ENCODE measurements at places on chromosomes 7 and 10. TPM values are rescaled to one million over a fixed set of nuclear protein-coding genes. Genes with fewer than 3 reads are reported as not detected.

- H3K4me3 ChIP-seq, result no peak overlapping the region
- peaks cover 26% of the 10 kb centered on the region for H3K27me3 ChIP-seq
- H3K4me1 ChIP-seq, result peaks cover 8% of the 10 kb centered on the region
- H3K36me3 ChIP-seq, result no peaks in the 10 kb centered on the region
- no peak for DNase-seq
- H3K27ac ChIP-seq, result no peak overlapping the region
These were observed 26.9 kb upstream of the PITRM1 start for GRCh38 chr10:3199488-3199887.

GRCh38 chr7:153507885-153508284, 544.3 kb upstream of the DPP6 start:
- H3K27ac ChIP-seq, result no peak overlapping the region
- H3K36me3 ChIP-seq, result no peaks in the 10 kb centered on the region
- no peaks in the 10 kb centered on the region for H3K27me3 ChIP-seq
- no peaks in the 10 kb centered on the region for H3K4me1 ChIP-seq
- DNase-seq, result no peak

GRCh38 chr7:47241112-47242065, 340.5 kb downstream of the TNS3 start:
- H3K36me3 ChIP-seq, result no peaks in the 10 kb centered on the region
- no peak overlapping the region for H3K27ac ChIP-seq
- no peak overlapping the region for H3K4me3 ChIP-seq
- H3K4me1 ChIP-seq, result no peaks in the 10 kb centered on the region
- DNase-seq, result no peak
- H3K27me3 ChIP-seq, result peaks cover 13% of the 10 kb centered on the region

DNA sequence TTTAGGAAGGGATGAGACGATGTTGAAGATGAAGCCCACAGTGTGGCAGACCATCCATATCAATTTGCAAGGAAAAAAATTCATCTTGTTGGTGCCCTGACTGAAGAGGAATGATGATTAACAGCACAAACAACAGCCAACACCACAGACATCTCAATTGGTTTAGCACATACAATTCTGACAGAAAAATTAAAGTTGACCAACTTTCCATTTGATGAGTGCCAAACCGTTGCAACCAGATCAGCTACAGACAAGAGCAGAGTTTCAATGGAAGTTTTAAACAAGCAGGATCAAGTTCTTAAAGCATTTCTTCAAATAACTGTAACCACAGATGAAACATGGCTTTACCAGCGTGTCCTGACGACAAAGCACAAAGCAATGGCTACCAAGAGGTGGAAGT, 132.4 kb upstream of the DNAJB12 start:
- H3K4me3 ChIP-seq, result no peak overlapping the region
- H3K27ac ChIP-seq, result no peak overlapping the region
- no peak for DNase-seq
- no peaks in the 10 kb centered on the region for H3K4me1 ChIP-seq
- peaks cover 1% of the 10 kb centered on the region for H3K36me3 ChIP-seq
- no peaks in the 10 kb centered on the region for H3K27me3 ChIP-seq

DNA sequence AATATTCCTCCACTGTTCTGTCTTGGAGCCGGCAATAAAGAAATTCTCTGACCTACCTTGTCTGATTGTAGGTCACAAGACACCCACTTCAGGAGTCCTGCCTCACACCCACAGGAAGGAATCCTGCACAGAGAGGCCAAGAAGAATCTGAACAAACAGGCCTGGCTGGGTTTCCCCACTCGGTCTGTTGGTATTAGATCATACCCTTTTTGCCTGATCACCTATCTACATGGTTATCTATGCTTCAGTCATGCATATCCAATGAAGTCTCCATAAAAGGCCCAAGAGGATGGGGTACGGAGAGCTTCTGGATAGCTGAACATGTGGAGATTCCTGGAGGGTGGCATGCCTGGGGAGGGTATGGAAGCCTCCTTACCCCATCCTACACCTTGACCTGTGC, 12.3 kb downstream of the OGDH start:
- H3K27me3 ChIP-seq, result no peaks in the 10 kb centered on the region
- peak overlapping the region; percentile 20 for H3K4me3 ChIP-seq
- H3K36me3 ChIP-seq, result peaks cover 3% of the 10 kb centered on the region
- DNase-seq, result no peak

DNA sequence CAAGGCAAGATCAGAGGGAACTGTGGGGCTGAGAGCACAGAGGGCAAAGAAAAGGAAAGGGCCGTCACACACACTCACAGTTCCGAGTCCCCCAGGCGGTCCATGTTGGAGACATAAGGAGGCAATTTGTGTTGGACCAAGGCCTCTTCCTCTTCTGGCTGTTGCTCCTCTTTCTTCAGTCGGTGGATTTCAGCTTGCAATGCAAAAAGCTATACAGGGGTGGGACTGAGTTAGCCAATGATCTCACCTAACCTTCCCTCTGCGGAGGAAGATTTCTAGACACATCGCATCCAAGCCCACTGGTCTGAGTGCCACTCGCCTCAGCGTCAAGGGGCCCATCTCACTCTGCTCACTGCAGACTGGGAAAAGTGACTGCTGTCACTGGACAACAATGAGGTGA, 5.5 kb downstream of the WDR91 start:
- peaks cover 32% of the 10 kb centered on the region for H3K4me1 ChIP-seq
- H3K27ac ChIP-seq, result no peak overlapping the region
- no peak overlapping the region for H3K4me3 ChIP-seq
- DNase-seq, result no peak

- H3K4me3 ChIP-seq, result no peak overlapping the region
- H3K27ac ChIP-seq, result no peak overlapping the region
- no peak for DNase-seq
- H3K36me3 ChIP-seq, result no peaks in the 10 kb centered on the region
These were observed 38.1 kb upstream of the ANTXRL start for GRCh38 chr10:46248651-46249146.

- H3K36me3 ChIP-seq, result peaks cover 56% of the 10 kb centered on the region
- H3K4me1 ChIP-seq, result no peaks in the 10 kb centered on the region
- H3K27me3 ChIP-seq, result no peaks in the 10 kb centered on the region
- H3K27ac ChIP-seq, result no peak overlapping the region
- no peak overlapping the region for H3K4me3 ChIP-seq
- DNase-seq, result no peak
These were observed 35.6 kb downstream of the PITRM1 start for GRCh38 chr10:3136763-3137611.

DNA sequence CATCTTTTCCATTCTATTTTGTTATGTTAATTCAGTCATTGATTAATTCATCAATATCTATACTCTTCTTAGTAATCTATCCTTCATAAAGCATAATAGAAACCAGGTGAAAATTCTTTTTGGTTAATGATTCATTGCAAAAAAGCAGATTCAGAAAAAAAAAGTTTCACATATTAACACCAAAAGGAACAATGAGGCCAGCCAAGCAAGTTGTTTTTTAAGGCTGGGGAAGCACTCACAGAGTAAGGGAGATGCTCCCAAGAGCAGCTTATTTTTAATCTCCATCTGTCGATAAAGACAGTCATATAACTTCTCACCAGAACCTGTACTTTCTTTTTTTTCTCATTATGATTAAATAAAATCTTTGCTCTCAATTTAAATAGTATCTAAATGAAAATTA, 95.8 kb downstream of the CACNA2D1 start:
- H3K27ac ChIP-seq, result no peak overlapping the region
- no peaks in the 10 kb centered on the region for H3K27me3 ChIP-seq
- H3K36me3 ChIP-seq, result no peaks in the 10 kb centered on the region
- H3K4me3 ChIP-seq, result no peak overlapping the region

- no peaks in the 10 kb centered on the region for H3K27me3 ChIP-seq
- no peak overlapping the region for H3K27ac ChIP-seq
- DNase-seq, result no peak
These were observed 96.1 kb downstream of the PIP4K2A start for GRCh38 chr10:22618078-22618785.

DNA sequence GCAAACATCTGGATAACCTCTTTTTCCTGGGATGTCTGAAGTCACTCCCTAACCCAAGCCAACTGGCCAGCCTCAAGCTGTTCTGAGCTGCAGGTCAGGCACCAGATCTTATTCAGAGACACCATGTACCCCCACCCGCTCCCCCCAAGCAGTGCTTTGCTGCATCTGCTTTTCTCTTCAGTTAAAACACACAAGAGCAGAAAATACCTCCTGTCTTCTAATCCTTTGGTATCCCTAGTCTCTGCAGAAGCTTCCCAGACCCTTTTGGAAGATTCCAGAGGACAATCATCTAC, 3.0 kb downstream of the ZNF488 start:
- H3K27me3 ChIP-seq, result peaks cover 4% of the 10 kb centered on the region
- no peak overlapping the region for H3K27ac ChIP-seq
- H3K36me3 ChIP-seq, result no peaks in the 10 kb centered on the region

- no peaks in the 10 kb centered on the region for H3K36me3 ChIP-seq
- no peak for DNase-seq
- no peak overlapping the region for H3K4me3 ChIP-seq
- H3K4me1 ChIP-seq, result no peaks in the 10 kb centered on the region
- H3K27me3 ChIP-seq, result no peaks in the 10 kb centered on the region
These were observed 178.8 kb downstream of the TPK1 start for GRCh38 chr7:144656965-144657517.

DNA sequence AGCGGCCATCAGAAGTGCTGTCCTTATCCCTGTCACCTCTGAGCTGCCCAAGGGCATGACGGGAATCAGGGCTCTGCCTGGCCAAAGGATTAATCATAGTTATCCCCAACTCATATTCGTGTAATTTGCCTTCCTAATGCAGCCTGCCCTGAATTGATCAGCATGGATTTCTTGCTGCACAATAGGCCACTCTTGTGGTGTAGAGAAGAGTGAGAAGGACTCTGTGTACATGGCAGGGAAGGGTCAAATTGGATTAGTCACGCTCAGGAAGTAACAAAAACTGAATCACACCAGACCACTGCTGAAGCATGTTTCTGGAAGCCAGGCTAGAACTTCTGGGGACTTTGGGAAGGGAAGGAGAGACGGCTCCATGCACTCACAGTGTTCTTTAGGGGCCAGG, 227.0 kb downstream of the BUB3 start:
- no peak for DNase-seq
- H3K27me3 ChIP-seq, result peaks cover 2% of the 10 kb centered on the region
- H3K4me1 ChIP-seq, result no peaks in the 10 kb centered on the region

GRCh38 chr7:117262546-117262945, 60.3 kb downstream of the WNT2 start:
- peaks cover 12% of the 10 kb centered on the region for H3K4me1 ChIP-seq
- no peaks in the 10 kb centered on the region for H3K36me3 ChIP-seq
- H3K27ac ChIP-seq, result no peak overlapping the region
- H3K27me3 ChIP-seq, result no peaks in the 10 kb centered on the region

GRCh38 chr10:29642990-29643389, 8.2 kb upstream of the SVIL start:
- H3K27me3 ChIP-seq, result no peaks in the 10 kb centered on the region
- H3K36me3 ChIP-seq, result no peaks in the 10 kb centered on the region
- H3K4me1 ChIP-seq, result peaks cover 18% of the 10 kb centered on the region
- no peak for DNase-seq
- no peak overlapping the region for H3K4me3 ChIP-seq

The OR13A1 gene
- not detected for polyA plus RNA-seq

The CTAGE6 gene
- polyA plus RNA-seq, result 0.04 TPM

The ELN gene
- polyA plus RNA-seq, result not detected

The ZNF716 gene
- not detected for polyA plus RNA-seq

The FAM20C gene
- polyA plus RNA-seq, result 9.7 TPM

The AGAP4 gene
- polyA plus RNA-seq, result 13.3 TPM

The SPDYE16 gene
- not detected for polyA plus RNA-seq

The PGAM2 gene
- polyA plus RNA-seq, result not detected

The PPP1R3C gene
- 3.2 TPM for polyA plus RNA-seq

The SCRN1 gene
- polyA plus RNA-seq, result 52.3 TPM

The UTF1 gene
- not detected for polyA plus RNA-seq

The SLC13A1 gene
- not detected for polyA plus RNA-seq
